ENCODE measurements at places on chromosomes 4 and X.

DNA sequence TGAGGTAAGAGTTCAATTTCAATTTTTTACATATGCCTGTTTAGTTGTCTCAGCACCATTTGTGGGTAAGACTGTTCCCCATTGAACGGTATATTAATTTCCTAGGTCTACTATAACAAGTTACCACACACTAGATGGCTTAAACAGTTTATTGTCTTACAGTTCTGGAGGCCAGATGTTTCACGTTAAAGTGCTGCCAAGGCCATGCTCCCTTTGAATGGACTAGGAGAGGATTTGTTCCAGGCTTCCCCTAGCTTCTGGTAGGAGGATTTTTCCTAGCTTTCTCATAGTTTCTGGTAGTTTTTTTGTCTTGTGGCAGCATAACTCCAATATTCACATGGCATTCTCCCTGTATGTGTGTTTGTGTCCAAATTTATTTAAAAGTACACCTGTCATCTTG lies 149.3 kb upstream of the CYSLTR1 start:
- DNase-seq = no peak

DNA sequence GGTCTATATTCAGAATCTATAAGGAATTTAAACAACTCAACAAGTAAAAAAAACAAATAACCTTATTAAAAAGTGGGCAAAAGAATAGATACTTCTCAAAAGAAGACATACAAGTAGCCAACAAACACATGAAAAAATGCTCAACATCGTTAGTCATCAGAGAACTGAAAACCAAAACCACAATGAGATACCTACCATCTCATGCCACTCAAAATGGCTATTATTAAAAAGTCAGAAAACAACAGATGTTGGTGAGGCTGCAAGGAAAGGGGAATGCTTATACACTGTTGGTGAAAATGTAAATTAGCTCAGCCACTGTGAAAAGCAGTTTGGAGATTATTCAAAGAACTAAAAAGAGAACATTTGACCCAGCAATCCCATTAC lies 201.6 kb downstream of the QDPR start:
- DNase-seq = no peak

GRCh38 chr4:129344058-129344457 lies 248.1 kb downstream of the C4orf33 start:
- DNase-seq = no peak

- DNase-seq = peak; percentile 49
Measured at GRCh38 chr4:30835044-30835443, 114.9 kb downstream of the PCDH7 start.

DNA sequence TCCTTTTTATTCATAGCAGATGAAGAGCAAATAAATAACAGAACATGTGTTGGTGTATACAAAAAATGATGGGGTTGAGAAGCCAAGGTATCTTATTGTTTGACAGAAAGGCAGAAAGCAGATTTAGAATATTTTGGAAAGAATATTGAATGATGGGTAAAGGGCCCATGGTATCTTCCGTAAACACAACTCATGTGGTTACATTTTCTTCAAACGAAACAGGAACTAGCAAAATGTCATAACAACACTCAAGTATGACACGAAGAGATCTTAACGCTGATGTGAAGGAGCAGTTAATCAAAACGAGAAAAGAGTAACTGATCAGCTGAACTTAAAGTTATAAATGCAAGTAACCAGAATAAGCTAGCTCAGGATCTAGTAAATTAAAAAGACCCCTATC lies 195.7 kb upstream of the GK2 start:
- no peak for DNase-seq

- no peak for DNase-seq
Measured at GRCh38 chr4:45475548-45475947, 648.3 kb downstream of the GABRG1 start.

DNA sequence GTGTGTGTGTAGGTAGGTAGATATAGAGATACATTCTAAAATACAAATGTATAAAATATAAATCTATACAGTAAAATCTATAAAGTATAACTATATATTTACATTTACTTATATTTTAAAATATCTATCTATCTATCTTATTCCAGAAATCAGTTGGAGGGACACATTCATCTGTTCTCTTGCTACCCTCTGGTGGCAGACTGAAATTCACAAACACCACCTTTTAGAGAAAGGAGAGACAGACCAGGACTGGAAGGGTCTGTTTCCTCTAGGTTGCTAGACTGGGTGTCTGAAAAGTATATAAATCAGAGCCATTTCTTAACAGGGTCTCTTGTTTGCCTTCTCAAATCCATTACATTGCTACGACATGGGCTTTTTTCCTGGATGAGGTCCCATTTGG lies 343.0 kb downstream of the OPHN1 start:
- no peak for DNase-seq

- no peak for DNase-seq
Measured at GRCh38 chr4:47468706-47469365, 5.3 kb upstream of the COMMD8 start.

DNA sequence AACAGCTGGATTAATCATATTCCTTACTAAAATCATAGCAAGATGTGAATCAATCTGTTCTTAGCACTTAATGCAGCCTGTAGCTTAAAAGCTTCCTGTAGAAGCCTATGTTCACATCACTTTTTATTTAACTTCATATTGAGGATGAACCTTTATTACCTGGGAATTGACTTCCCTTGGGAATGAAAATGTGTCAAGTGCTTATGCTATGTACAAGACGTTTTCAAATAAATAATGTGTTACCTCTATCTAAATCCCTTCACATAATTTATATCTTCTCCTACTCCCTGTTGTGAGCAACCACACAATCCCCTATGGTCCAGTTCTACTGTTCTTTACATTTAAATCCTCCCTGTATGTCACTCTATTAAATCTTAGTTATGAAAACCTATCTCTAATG lies 633.1 kb downstream of the FSTL5 start:
- no peak for DNase-seq

DNA sequence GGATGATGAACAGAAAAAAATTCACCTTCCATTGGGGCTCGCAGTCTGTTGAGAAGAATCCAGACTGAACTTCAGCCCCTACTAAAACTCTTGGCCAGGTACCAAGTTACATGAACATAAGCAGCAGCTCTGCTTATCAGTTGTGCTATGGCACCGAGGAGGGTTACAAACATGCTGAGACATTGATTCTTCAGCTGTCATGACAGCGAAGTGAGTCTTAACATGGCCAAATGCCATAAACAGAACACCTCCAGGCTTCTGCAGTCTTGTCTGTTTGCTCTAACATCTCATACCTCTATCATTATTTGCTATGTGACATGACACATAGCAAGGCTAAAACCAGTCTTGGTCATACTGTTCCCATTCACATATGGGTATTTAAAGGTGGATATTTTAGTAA lies 521.5 kb downstream of the GRID2 start:
- DNase-seq = no peak

GRCh38 chrX:40385682-40386081 lies 195.1 kb upstream of the ATP6AP2 start:
- DNase-seq = no peak

DNA sequence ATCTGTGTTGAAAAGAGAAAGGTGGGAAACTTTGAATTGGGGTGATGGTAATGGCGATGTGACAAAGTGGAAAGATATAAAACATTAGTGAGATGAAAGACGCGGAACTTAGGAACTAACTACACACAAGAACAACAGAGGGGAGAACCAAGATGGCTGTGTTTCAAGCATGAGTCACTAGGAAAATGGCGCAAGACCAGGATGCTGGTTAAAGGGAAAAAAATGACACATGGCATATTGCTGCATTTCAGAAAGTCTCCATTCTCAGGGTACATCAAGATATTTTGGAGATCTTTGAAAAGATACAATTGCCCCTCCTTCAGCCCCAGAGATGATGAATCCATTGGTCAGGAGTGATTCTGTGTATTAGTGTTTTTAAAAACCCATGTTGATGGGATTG lies 164.4 kb downstream of the FBXO8 start:
- DNase-seq = no peak

DNA sequence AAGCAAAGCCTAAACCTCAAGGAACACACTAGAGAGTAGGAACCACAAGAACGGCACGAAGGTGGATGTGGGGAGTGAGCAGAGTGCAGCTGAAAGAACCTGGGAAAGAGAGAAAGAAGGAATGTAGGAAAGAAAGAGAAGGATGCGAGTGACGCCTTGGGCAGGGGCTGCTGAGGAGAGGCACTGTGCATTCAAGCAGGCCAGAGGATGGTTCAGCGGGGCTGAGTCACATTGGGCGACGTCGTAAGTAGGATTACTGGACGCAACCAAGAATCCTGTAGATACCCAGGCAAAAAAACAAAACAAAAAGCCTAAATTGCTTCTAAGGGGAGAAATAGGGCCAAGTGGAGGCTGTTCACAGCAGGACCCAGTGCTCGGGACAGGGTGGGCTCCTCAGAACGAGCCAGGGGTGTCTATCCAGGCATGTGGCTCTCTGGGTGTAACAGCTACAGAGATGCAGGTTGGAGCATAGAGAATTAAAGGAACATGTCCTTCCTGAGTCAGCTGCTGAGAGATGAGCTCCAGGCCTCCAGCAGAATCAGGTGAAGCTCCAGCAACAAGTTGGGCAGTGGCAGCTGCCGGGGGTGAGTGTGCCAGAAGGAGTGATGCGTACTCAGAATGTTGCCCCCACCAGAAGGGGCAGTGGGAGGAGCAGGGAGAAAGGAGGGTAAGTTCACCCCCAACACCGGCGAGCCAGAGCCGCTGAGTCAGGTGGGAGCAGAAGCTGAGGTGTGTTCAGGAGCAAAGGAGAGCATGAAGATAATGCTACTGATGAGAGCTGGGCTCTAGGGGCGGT lies 38.6 kb downstream of the NELFA start:
- DNase-seq = no peak

- peak; percentile 64 for DNase-seq
Measured at GRCh38 chrX:101191217-101191750, 28.3 kb upstream of the DRP2 start.

GRCh38 chrX:154355776-154356140 lies 18.7 kb downstream of the FLNA start:
- no peak for DNase-seq

DNA sequence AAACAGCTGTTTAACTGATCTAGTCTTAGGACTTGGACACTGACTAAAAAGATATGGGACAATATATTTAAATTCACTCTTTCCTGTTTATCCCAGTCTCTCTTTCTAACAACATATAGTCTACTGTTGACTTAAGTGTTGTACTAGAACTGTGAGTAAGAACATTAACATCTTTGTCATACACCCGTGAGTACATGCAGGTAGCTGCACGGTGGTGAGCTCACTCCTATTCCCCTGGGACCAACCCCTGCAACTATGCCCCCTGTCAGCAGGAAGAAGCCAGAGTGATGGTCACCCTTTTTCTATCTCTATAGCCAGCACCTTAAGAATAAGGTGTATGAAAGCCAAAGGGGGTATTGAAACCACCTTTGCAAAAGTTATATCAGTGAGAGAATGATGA lies 17.6 kb downstream of the TBL1X start:
- DNase-seq = no peak

DNA sequence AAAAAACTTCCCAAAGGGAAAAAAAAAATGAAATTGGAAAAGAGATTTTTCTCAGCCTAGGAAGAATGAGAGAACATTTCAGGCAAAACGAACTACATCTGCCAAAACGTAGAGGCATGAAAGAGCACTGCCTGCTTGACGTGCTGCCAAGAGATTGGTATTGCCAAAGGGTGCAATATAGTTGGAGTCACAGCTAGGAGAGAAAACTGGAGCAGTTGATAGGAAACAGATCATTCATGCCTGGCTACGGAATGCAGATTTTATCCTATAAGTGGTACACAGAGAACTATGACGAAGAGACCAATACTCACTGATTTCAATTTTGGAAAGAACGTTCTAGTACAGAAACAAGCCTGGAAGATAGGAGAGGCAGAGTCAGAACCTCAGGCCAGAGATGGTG lies 68.4 kb upstream of the IQCM start:
- no peak for DNase-seq

GRCh38 chr4:14897217-14897616 lies 105.1 kb upstream of the CPEB2 start:
- no peak for DNase-seq

DNA sequence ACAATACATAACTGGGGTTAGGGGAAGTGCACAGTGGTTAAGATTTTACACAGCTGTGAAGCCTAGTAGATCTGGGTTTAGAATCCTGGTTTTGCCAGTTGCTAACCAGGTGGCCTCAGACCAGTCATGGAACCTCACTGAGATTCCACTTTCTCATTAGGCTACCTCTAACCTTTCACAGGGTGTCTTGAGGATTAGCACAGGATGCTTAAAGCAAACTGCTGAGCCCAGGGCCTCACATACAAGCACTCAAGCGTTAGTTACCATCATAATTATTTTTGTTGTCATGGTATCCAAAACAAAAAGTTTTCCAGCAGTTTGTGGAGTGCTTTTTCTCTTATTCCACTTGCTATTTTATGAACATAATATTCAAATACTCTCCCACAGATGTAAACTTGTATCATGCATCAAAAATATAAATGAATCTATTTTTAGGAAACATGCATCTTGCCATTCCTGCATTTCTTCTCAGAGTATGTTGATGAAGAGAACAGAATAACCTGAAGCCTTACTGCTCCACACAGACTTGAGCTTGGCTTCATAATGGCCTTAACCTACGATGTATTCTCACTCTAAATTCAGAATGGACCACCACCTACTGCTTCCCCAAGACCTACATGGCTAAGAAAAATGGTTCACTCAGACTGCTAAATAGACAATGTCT lies 12.6 kb downstream of the AP1S2 start:
- no peak for DNase-seq

GRCh38 chrX:84078991-84079390 lies 109.0 kb downstream of the RPS6KA6 start:
- DNase-seq = no peak

GRCh38 chr4:29770627-29771026 lies 949.5 kb upstream of the PCDH7 start:
- no peak for DNase-seq

GRCh38 chrX:21708116-21708515 lies 49.8 kb downstream of the SMPX start:
- no peak for DNase-seq

GRCh38 chr4:8534611-8535010 lies 45.6 kb upstream of the GPR78 start:
- no peak for DNase-seq

- DNase-seq = peak; percentile 72
Measured at GRCh38 chrX:107484002-107484726, 34.7 kb downstream of the FRMPD3 start.

GRCh38 chr4:97394653-97395052 lies 748.6 kb downstream of the STPG2 start:
- no peak for DNase-seq

DNA sequence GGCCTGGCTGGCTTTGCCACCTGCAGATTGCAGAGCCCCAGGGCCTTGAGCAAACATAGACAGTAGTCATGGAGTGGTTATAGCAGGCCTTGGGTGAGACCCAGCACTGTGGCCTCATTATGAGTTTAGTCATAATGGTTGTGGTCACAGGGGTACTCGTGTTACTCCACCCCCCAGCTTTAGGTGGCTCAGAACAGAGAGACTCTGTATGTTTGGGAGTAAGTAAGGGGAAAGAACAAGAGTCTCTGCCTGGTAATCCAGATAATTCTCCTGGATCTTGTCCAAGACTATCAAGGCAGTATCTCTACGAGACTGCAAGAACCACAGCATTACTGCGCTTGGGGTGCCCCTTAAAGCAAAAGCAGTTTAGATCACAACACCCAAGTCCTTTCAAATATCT lies 62.3 kb upstream of the SCRG1 start:
- no peak for DNase-seq

- no peak for DNase-seq
Measured at GRCh38 chr4:86006057-86006456, 353.8 kb downstream of the MAPK10 start.
